ENCODE measurements at places on chromosomes 11 and 22. TPM values are rescaled to one million over a fixed set of nuclear protein-coding genes. Genes with fewer than 3 reads are reported as not detected.

Gene OR51B2
- total RNA-seq: not detected

Gene SCUBE2
- total RNA-seq: not detected

Gene LIMK2
- 47.3 TPM for total RNA-seq

Gene ELF5
- not detected for total RNA-seq

Gene KDELR3
- 1.2 TPM for total RNA-seq

Gene BEST1
- not detected for total RNA-seq

Gene OR5B21
- 0.44 TPM for total RNA-seq
